ENCODE measurements at places on chromosomes 4 and X. TPM values are rescaled to one million over a fixed set of nuclear protein-coding genes. Genes with fewer than 3 reads are reported as not detected.

DNA sequence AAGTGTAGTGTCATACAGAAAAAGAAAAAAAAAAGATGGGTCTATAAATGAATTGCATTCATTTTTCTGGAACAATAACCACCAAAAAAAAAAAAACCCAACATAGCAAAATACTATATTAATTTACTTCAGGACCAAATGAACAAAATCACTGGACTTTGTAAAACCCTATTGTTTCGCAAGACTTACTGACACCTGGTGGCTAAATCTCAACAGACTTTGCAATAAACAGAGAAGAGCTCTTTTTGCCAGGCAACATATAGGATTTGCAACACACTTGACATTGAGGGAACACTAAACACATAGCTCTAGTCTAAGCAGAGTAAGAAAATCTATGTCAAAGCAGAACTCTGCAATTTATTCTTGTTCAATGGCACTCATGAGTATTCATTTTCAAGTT, 990.2 kb downstream of the STPG2 start:
- DNase-seq, result no peak

DNA sequence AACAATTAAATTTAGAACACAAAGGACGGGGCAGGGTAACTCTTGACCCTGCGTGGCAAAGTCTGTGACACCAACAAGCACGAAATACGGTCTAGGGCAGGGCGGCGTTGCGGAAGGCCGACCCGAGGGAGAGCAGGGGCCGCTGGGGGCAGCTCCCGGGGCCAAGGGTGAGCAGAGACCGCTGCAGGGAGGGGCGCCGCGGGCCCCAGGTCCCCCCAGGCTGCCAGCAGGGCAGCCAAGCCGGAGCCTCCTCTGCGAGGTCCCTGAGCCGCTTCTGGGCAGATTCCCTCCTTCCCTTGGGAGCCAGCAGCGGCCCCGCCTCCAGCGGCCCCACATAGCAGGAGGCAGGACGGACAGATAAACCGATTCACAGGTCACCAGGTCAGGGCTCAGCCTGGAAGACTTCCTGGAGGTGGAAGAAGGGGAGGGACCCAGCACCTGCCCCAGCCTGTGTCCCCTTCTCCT, 90.2 kb downstream of the FAM53A start:
- peak; percentile 37 for DNase-seq

DNA sequence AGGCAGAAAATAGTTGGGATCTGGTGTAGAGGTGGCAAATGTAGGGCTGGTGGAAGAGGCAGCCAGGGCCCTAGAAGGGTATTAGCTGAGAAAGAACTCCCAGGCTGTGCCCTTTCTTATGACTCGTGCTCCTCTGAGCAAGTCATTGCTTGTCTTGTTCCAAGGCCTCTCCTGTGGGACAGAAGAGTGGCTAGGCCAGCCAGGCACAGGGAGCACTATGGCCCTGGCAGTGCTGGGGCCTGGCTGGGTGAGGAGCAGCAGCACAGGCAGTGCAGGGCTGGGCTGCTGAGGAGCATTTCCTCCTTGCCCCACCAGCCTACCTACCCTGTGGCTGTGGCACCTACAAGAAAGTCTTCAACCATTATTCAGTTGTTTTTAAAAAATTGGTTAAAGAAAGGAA, 298.5 kb upstream of the NR3C2 start:
- no peak for DNase-seq

DNA sequence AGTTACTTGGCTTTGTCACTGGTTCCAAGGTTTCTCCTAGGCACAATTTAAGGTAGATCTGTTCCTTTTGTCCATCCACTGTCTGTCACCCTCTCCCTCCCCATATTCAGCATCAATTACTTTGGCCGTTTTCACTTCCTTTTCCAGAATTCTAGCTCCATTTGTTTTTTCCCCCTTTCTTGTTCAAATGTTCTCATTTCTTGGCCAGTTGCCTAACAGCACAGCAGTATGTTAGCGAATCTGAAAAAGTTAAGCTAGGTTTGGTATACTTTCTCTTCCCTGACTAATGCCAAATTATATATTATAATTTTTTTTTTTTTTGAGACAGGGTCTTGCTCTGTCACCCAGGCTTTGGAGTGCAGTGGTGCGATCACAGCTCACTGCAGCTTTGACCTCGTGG, 409.1 kb upstream of the TEX13C start:
- DNase-seq, result no peak

- DNase-seq, result no peak
Observed at GRCh38 chr4:24164054-24164693, 274.3 kb upstream of the PPARGC1A start.

GRCh38 chr4:170271723-170272122, 182.0 kb upstream of the AADAT start:
- no peak for DNase-seq

DNA sequence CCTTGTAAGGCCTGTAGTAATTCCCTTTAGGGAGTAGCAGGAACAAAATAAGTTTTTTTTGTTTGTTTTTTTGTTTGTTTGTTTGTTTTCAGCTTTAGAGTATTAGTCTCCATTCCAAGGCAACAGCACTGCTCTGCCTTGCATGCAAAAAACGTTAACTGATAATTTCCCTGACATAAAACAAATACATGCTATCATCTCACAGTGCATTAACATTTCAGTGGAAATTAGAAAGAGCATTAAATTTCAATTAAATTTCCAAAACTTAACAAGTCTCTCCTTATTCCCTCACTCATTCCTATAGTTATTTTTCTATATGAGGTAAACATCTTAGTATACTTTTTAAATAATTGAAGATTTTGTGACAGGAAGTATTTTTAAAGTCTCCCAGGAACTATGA, 378.4 kb upstream of the PCDH7 start:
- no peak for DNase-seq

GRCh38 chr4:80189956-80190677, 7.2 kb upstream of the PRDM8 start:
- no peak for DNase-seq

DNA sequence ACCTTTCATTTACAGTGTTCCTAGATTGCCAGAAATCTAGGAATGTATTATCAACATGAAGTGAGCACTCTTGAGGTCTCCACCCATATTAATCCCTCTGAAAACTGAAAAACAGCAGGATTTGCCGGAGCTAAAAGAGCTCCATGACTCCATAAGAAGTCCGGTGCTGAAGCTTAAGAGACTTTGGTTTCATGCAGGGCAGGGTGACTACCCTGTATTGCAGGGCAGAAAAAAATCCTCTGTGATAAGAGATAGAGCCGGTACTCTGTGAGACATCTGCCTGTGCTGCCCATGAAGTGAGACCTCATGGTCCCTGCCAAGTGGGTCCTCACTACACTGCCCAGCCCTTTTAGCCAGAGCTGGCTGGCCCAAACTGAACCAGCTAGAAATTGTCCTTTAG, 127.2 kb upstream of the NPY2R start:
- no peak for DNase-seq

DNA sequence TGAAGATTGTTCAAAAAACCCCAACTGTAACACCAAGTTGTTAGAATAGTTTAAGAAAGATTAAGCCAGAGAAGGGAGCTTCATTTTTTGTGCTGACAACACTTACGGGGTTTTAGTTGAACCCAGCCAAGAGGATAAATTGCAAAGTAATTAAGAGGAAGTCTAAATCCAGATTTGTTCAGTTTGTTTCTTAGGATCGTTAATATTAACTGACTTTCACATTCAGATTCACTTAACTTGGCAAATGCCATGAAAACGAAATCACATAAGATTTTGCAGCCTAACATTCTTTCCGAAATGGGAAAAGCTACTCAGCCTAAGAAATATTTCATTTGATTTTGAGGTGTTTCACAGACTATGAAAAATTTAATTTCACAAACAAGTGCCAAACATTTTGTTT, 511.3 kb downstream of the TRIML1 start:
- DNase-seq, result no peak

RIPPLY1 gene
- total RNA-seq, result not detected

ZNF330 gene
- total RNA-seq, result 45.0 TPM
